ENCODE measurements at places on chromosomes 12 and 14. TPM values are rescaled to one million over a fixed set of nuclear protein-coding genes. Genes with fewer than 3 reads are reported as not detected.

ISM2 gene
- total RNA-seq = not detected

SIX4 gene
- 1.4 TPM for total RNA-seq

RAP1B gene
- total RNA-seq = 140 TPM

DNA sequence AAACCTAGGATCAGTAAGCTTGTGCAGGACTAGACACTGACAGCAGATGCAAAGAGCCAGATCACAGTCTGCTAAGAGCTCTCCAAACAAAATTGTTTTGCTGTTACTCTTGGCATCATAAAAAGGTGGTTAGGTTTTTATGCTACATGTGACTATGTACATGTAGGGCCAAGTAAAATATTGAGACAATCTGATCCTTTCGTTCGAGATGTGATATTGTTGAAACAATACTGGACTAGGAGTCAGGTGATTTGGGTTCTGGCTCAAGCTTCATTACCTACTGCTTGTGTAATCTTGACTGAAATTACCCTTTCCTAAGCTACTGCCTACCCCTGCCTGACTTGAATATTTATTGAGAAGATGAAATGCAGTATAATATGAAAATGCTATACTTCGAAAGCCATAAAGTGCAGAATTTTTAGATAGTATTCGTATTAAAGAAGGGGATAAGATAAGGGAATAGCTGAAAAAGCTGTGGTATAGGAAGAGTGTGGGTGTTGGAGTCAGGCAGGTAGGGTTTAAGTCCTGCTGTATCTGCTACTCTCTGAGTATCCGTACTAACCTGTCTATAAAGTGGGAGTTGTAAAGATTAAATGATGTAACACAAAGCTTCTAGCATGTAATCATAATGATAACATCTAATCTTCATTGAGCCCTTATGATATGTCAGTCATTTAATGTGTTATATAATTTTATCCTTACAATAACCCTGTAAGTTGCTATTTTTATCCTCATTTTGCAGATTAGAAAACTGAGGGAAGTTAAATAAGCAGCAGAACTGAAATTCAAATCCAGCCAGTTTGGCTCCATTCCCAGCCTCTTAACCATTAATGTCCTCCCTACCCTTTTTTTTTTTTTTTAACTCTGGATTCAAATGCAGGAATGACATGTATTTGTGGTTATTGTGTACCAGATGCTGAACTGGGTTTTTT, 38.6 kb upstream of the ATF1 start:
- no peaks in the 10 kb centered on the region for H3K4me1 ChIP-seq
- DNase-seq = no peak
- peaks cover 61% of the 10 kb centered on the region for H3K36me3 ChIP-seq

DNA sequence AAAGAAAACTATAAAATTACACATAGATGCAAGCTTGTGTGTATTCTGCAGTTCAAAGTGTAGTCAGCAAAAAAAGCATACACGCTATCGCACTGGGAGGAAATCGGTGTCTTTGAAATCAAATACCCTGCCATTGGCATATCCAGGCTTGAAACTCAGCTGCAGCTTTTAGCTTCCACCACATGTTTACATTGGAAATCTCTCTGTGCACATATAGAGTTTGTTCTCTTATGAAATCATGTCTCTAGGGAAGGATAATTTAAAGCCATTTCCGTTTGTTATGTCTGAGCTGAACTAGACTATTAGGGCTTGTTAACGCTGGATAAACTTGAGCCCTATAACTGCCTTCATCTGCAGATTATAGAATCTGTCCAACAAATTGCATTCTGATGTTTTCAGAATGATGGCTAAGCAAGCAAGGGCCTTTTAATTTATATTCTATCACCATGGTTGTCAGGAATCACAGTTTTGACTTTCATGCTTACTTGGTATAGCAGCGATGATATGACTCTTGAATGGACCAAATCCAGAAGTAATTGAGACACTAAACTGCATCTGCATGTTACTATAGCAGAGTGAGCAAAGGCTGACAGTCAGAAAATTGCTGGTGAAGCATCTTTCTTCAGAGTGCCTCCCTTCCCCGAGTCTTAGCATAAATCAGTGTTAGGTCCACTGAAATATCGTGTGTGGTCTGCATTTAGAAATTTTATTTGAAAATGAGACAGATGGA, 442.8 kb downstream of the ZFP36L1 start:
- no peaks in the 10 kb centered on the region for H3K4me1 ChIP-seq
- DNase-seq = no peak
- H3K4me3 ChIP-seq = no peak overlapping the region
- no peaks in the 10 kb centered on the region for H3K27me3 ChIP-seq
- no peaks in the 10 kb centered on the region for H3K36me3 ChIP-seq
- no peak overlapping the region for H3K27ac ChIP-seq

DNA sequence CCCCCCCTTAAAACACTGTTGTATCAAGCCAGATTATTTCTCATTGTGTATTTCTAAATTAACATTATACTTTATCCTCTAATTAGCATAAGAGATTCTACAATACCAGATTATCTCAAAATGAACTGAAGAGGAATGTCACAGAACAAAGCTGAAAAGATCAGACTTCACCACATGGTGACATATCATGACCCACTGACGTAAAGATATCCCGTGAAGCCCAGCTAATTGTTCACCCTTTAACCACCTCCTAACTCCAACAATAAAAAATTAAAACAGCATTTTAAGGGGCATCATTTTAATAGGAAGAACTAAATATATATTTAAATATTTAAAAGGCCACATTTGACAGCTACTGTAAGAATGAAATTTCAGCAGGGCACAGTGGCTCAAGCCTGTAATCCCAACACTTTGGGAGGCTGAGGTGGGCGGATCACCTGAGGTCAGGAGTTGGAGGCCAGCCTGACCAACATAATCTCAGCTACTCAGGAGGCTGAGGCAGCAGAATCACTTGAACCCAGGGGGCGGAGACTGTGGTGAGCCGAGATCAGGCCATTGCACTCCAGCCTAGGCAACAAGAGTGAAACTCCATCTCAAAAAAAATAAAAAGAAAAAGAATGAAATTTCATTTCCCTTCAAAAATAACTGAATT, 29.0 kb downstream of the CDK17 start:
- peaks cover 15% of the 10 kb centered on the region for H3K4me1 ChIP-seq
- no peak overlapping the region for H3K4me3 ChIP-seq
- no peak for DNase-seq
- no peaks in the 10 kb centered on the region for H3K27me3 ChIP-seq

DNA sequence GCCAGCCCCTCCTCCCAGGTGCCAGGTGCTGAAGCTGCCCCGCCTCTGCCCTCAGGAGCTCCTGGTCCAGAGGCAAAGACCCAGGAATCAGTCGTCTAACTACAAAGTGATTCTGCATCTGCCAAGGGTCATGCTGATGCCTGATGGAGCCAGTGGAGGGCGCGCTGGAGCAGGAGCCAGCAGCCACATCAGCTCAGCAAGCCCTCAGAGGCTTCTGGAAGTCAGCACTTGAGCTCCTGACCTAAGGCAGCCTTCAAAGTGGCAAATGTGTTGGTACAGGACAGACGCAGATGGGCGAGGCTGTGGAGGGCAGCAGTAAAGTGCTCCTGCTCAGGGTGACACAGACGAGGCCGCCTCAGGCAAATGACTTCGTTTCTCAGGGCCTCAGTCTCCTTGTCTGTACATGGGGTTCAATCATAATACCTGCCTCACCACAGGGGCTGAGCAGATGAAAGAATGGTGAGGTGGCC, 10.9 kb downstream of the C12orf43 start:
- no peaks in the 10 kb centered on the region for H3K27me3 ChIP-seq
- no peak for DNase-seq
- H3K36me3 ChIP-seq = peaks cover 51% of the 10 kb centered on the region
- H3K4me3 ChIP-seq = no peak overlapping the region

DNA sequence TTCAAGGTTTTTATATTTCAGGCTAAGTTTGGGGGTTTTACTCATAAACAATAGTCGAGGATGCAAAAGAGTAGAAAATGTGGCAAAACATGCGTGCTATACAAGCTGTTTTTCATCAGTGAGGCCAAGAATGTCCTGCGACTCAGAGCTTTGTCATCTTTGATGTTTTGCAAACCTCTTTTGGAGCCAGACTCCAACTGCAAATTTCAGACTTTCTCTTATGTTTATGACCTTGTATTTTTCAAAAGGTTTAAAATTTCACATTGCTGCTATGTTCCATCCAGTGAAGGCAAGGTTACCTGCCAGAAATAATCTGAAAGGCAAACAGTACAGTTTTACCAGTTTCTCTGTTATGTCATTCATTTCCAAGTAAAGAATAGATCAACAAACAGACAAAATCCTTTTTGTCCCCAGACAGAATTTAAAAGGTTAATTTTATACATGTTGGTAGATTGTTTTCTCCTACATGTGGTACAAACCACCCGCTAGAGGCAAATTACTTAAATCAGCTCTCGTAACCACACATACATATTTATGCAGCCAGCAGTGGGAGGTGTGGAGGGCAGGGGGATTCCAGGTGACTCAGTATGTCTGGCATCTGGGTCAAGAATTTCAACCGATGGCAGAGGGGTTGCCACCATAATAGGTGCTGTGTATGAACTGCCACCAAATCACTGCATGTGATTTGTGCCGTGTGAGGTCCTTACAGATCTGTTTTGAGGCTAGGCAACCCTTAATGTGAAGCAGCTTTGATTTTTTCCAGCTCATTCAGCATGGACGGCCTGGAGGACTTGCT, 119.8 kb upstream of the CPM start:
- no peak overlapping the region for H3K4me3 ChIP-seq
- no peak for DNase-seq
- no peaks in the 10 kb centered on the region for H3K36me3 ChIP-seq
- no peak overlapping the region for H3K27ac ChIP-seq
- H3K27me3 ChIP-seq = no peaks in the 10 kb centered on the region

GRCh38 chr12:70822412-70822811, 98.1 kb downstream of the PTPRR start:
- no peaks in the 10 kb centered on the region for H3K36me3 ChIP-seq
- H3K27ac ChIP-seq = no peak overlapping the region
- no peaks in the 10 kb centered on the region for H3K27me3 ChIP-seq
- H3K4me1 ChIP-seq = no peaks in the 10 kb centered on the region

DNA sequence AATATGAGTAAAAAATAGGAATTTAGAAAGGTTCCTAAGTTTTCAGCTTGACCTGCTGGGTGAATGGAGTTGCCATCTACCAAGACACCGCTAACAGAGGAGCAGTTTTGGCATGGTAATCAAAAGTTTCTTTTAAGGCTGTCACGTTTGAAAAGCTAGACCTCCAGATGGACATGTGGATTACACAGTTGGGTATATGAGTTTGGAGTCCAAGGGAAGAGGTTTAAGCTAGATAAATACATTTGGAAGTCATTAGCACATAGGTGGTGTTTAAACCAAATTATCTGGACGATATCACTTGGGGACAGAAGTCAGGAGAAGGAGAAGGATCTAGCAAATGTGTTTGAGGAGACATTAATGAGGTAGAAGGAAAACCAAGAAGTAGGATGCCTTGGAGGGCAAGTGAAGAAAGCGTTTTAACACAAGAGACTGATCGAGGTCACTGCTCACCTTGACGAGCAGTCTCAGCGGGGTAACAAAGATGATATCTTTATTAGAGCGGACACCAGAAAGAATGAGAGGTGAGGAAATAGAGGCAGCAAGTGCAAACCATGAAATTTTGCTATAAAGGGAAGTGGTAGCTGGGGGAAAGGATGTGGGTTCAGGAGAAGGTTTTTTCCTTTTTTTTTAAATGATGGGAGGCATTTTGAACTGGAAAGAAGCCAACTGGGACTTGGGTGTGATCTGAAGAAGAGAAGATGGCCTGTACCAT, 17.6 kb downstream of the PNP start:
- no peaks in the 10 kb centered on the region for H3K36me3 ChIP-seq
- H3K4me3 ChIP-seq = no peak overlapping the region
- no peaks in the 10 kb centered on the region for H3K27me3 ChIP-seq
- no peak overlapping the region for H3K27ac ChIP-seq
- H3K4me1 ChIP-seq = no peaks in the 10 kb centered on the region

GRCh38 chr12:109710747-109711595, 2.7 kb upstream of the FAM222A start:
- peaks cover 15% of the 10 kb centered on the region for H3K27me3 ChIP-seq
- no peaks in the 10 kb centered on the region for H3K36me3 ChIP-seq
- H3K4me1 ChIP-seq = no peaks in the 10 kb centered on the region
- H3K4me3 ChIP-seq = no peak overlapping the region
- H3K27ac ChIP-seq = no peak overlapping the region
- DNase-seq = no peak

DNA sequence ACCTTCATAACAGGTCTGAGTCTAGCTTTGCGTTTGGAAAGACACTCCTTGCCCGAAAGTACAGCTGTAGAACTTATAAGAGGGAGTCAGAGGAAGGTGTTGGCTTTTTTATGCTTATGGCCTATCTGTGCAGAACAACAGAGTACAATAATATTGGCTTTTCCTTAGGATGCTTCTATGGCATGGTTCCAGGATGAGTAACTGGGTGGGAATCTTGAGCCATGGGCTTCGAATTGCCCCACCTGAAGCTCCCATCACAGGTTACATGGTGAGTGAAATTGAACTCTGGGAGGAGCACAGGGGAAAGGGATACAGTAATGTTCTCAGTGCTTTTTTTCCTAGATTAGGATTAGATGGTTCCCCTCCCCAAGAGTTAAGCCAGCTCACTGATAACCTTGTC, 13.0 kb downstream of the PARP2 start:
- peaks cover 72% of the 10 kb centered on the region for H3K36me3 ChIP-seq
- no peaks in the 10 kb centered on the region for H3K27me3 ChIP-seq
- no peak for DNase-seq
- H3K4me1 ChIP-seq = no peaks in the 10 kb centered on the region

GRCh38 chr14:93219103-93219726, 12.2 kb downstream of the UBR7 start:
- no peak for DNase-seq
- H3K4me3 ChIP-seq = no peak overlapping the region
- no peak overlapping the region for H3K27ac ChIP-seq

- H3K4me1 ChIP-seq = no peaks in the 10 kb centered on the region
- H3K27me3 ChIP-seq = no peaks in the 10 kb centered on the region
- no peak overlapping the region for H3K4me3 ChIP-seq
These were observed 46.7 kb downstream of the PROX2 start for GRCh38 chr14:74829251-74829650.

- H3K36me3 ChIP-seq = no peaks in the 10 kb centered on the region
- H3K27ac ChIP-seq = no peak overlapping the region
- no peaks in the 10 kb centered on the region for H3K4me1 ChIP-seq
- no peak overlapping the region for H3K4me3 ChIP-seq
- no peak for DNase-seq
These were observed 151.7 kb downstream of the APAF1 start for GRCh38 chr12:98796745-98797144.

DNA sequence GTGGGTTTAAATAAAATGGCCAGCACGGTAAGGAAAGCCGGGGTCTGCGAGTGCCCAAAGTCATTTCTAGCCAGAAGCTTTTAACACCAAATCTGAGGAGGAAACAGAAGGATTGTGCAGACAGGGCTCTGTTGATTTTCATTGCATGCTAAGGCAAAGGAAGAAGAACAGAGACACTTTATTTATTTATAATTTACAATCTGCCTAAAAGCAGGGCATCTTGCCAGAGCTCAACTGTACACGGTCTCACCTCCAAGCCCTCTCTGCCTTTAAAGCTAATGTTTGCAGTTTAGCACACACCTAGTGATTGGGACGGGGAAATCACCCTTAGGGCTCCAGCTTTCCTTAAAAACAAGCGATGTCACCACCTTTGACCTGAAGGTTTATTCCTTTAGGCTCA, 4.0 kb downstream of the KCNA5 start:
- H3K4me1 ChIP-seq = peaks cover 8% of the 10 kb centered on the region
- no peak for DNase-seq
- no peaks in the 10 kb centered on the region for H3K27me3 ChIP-seq
- peak overlapping the region; percentile 71 for H3K4me3 ChIP-seq

- DNase-seq = no peak
- no peak overlapping the region for H3K4me3 ChIP-seq
- no peaks in the 10 kb centered on the region for H3K4me1 ChIP-seq
- H3K27me3 ChIP-seq = no peaks in the 10 kb centered on the region
These were observed 90.1 kb downstream of the AACS start for GRCh38 chr12:125155366-125155765.

- no peak overlapping the region for H3K4me3 ChIP-seq
- DNase-seq = no peak
- peaks cover 10% of the 10 kb centered on the region for H3K4me1 ChIP-seq
- H3K27me3 ChIP-seq = no peaks in the 10 kb centered on the region
These were observed 185.3 kb upstream of the BCL2L14 start for GRCh38 chr12:11885261-11886038.

Data from ascending aorta (tissue), 2 donors.